Left kidney (tissue), 8 donors: ENCODE measurements at places on chromosomes 12 and 14.
A peak's percentile ranks its signal among the peaks of the same experiment; 100 is the strongest.

DNA sequence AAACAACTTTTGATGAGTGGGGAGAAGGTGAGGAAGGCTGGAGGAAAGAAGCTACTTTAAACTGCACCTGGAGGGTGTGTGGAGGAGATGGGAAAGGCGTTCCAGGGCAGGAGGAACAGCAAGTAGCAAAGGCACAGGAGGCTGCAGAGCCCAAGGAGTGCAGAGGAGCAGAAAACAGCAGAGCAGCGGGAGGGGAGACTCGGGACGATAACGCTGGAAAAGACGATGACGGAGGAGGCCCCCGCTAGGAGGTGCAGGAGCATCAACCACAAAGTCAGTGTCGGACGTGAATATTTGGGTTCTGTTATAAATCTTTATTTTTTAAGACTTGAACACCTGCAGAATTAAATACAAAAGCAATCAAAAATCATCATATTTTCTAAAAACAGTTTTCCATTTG, 44.9 kb downstream of the LGMN start:
- no peak for DNase-seq

- peak; percentile 51 for DNase-seq
Measured at GRCh38 chr12:23949348-23950209, at the start of gene SOX5. SOX5 (minus strand) TSS chr12:23949670; CDS start chr12:23949601, 69 bp downstream.

DNA sequence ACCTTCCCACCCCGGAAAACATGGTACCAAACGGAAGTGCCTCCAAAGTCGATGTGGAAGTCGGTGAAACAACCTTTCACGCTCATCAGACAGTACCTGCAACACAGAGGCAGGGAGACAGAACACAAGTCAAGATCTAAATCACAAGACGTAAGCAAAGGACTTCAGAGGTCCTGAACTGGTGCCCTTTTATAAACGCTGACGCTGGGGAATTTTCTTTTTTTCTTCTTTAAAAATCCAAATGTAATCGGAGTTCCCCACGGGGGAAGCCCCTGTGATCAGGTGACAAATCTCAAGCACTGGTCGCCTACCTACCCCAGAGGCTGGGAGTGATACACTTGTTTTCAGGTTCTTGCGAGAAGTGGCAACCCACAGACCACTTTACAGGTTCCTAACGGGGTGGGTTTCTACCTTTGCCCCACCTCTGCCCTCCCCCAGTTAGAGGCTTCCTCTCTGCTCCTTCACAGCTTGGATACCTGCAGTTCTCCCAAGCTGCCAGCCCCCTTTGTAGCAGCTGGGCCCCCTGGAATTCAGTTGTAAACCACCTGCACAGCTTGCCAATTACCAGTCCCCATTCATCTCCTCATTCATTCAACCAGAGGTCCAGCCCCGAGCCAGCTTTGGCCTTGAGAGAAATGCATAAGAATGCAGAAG, 46.2 kb downstream of the KDM2B start:
- DNase-seq, result no peak

- no peak for DNase-seq
Measured at GRCh38 chr12:117809509-117809908, 159.3 kb downstream of the KSR2 start.

DNA sequence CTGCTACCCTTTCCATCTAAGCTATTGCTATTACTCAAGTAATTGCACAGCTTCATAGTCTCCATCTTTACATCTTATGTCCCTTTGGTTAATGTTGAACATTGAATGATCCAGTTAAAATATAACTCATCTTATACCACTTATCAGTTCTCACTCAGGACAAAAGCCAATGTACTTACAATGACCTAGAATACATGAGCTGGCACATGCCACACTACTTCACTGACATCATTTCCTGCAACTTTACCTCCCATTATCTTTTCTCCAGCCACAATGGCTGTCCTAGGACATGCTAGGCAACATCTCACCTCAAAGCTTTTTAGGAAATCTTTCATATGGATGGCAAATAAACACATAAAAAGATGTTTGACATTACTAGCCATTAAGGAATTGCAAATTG, 309.2 kb downstream of the FOXG1 start:
- no peak for DNase-seq

- no peak for DNase-seq
Measured at GRCh38 chr12:50187084-50187900, 20.1 kb upstream of the CERS5 start.

GRCh38 chr12:55467836-55468235, 2.1 kb downstream of the OR6C70 start:
- no peak for DNase-seq

DNA sequence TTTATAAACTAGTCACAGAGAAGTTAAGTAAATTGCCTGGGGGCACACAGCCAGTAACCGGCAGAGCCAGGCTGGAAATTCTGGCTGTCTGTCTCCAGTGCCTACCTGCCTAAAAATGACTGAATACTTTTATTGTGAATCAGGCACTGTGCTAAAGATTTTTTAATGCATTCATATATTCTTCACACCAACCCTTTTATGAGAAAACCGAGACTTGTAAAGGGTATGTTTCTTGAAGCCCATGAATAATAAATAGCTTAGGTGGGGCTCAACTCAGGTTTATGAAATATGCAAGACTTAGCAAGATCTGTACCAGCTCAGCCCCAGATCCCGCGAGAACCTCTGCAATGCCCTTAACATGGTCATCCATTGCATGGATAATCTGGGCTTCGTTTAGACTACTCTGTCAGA, 60.8 kb downstream of the TMCC3 start:
- no peak for DNase-seq

DNA sequence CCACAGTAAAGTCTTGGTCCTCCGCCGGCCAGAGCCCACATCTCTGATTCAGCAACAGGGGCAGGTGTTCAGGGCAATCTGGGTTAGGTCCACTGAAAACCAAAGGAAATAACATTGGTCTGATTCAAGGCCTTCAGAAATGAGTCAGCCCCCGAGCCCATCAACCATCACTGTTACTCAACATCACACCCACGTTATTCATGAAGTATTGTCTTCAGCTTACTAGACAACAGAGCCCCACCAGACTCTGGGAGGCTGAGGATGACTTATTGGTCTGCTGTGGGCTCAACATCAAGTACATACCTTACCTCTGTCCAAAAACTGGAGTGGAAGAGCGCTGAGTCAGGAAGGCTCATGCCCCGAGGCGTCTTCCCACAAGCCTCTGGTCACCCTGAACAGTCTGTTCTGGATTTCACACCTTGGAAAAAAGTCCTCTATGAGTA, 97.5 kb downstream of the ZFP36L1 start:
- DNase-seq, result no peak

GRCh38 chr14:55458800-55459515, 18.5 kb upstream of the TBPL2 start:
- no peak for DNase-seq

- DNase-seq, result no peak
Measured at GRCh38 chr12:123648401-123648800, 14.8 kb downstream of the GTF2H3 start.

- DNase-seq, result no peak
Measured at GRCh38 chr14:103896578-103896977, 31.7 kb upstream of the TDRD9 start.

DNA sequence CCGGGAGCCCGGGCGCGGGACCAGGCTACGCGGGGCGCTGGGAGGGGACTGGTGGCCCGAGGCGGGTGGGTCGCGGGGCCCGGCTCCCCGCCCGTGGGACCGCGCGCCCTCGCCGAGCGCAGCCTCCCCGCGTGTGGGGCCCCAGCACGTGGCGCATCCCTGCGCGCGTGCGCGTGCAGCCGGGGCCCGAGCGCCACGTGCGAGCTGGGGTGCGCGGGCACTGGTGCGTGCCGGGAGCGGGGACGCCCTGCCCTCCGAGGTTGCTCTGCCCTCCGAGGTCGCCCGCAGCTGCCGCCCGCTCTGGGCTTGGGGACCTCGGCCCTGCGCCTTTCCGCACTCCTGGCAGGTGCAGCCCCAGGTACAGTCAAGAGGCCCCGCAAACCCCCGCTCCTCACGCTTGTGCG, 365 bp upstream of the CCDC88C start:
- DNase-seq, result no peak

- no peak for DNase-seq
Measured at GRCh38 chr14:69326611-69327010, 66.7 kb downstream of the GALNT16 start.

DNA sequence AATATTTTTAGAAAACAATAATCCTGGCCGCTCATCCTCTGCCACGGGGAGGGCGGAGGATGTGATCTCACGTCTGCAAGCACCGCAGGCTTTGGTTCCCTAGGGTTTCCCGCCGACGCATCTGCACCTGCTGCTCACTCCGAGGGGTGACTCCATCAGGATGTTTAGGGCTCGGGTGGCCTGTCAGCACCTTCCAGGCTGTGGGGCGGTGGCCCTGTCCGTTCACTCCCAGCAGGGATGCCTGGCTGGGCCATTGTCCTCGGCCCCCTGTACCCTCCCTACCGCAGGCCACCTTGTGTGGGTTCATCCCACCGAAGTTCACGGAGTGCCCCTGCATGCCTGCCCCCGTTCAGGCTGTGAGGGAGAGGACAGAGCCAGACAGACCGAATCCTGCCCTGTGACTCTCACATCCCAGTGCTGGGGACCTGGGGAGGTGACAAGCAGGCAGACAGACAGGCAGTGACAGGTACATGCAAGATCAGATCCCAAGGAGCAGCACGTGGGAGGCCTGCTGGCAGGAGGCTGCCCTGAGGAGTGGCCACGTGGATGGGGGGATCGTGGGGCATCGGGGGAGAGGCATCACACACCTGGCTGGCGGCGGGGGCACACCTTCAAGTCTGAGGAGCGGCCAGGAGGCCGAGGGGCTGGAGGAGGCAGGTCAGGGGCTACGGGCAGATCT, 112.6 kb downstream of the ADGRD1 start:
- no peak for DNase-seq

- DNase-seq, result no peak
Measured at GRCh38 chr14:62322216-62322615, 560.0 kb downstream of the SNAPC1 start.
